ENCODE measurements at places on chromosomes 12 and 14.

DNA sequence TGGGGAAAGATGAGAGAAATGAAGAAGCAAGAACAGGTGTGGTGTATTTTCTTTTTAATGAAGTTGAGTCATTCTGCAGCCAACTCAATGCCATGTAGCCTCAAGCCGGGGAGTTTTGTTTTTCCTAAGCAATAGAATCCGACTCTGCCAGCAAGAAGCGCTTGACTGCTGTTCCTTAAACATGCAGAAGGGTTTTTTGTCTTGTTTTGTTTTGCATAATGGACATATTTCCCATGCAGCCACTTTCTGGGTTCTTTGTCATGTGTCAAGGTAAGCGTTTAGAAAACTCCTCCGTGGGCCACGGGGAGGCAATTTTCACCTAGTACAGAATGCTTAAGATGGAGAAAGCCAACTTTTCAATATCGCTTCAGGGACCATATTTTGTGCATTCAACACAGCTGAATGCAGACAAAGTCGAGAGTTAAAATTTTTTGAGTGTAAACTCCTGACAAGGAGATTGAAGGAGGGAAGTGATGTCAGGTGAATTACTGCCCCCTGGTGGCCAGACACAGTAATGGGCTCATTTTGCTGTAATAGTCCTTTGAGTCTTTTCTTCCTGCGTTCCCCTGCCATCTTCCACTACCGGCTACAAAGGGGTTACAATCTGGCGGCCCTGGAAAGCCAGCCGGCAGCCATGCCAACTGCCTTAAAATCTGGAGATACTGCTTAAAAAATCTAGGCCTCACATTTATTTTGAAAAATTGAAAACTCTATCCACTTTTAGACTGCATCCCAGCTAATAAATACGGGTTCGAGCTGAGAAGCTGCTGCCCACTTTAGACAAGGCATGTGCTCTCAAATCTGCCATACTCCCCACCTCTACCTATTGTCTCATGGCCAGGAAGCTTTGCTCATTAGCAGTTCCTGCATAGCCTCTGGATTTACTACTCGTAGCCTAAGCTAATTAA, 3.2 kb upstream of the FICD start:
- DNase-seq = peak; percentile 20

GRCh38 chr12:25877446-25877845, 81.0 kb upstream of the RASSF8 start:
- no peak for DNase-seq

GRCh38 chr12:47867495-47867941, 37.3 kb downstream of the VDR start:
- DNase-seq = no peak

DNA sequence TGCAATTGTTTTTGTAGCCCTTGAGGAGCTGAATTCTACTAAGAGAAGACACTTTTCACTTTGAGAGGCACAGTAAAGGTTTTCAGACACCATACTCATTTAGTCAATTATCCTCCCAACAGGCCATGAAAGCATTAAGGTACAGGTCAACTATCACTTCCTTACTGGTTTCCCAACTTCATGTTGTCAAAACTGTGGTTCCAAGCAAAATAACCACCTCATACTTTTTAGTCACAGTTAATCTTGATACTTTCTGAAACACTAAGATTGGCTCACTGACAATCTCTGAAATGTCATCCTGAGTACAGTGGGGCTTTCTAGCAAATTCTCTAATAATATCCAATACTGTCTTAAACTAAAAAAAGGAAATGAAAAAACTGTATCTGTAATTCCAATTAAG, 71.7 kb downstream of the SLC2A13 start:
- DNase-seq = no peak

DNA sequence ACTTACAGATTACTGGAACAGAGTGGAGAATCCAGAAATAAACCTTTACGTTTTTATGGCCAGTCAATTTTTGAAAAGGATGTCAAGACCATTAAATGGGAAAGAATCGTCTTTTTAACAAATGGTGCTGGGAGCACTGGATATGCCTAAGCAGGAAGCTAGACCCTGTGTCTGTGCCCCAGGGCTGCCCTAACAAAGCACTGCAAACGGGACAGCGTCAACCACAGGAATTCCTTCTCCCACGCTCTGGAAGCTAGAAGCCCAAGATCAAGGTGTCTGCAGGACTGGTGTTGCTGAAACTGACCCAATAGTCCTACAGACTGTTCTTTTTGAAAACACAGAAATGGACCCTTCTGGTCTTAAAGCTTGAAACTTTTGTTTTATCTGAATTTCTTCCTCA, 9.3 kb upstream of the TMEM121 start:
- DNase-seq = no peak

GRCh38 chr12:51326698-51327439, 2.9 kb upstream of the BIN2 start:
- DNase-seq = peak; percentile 20

DNA sequence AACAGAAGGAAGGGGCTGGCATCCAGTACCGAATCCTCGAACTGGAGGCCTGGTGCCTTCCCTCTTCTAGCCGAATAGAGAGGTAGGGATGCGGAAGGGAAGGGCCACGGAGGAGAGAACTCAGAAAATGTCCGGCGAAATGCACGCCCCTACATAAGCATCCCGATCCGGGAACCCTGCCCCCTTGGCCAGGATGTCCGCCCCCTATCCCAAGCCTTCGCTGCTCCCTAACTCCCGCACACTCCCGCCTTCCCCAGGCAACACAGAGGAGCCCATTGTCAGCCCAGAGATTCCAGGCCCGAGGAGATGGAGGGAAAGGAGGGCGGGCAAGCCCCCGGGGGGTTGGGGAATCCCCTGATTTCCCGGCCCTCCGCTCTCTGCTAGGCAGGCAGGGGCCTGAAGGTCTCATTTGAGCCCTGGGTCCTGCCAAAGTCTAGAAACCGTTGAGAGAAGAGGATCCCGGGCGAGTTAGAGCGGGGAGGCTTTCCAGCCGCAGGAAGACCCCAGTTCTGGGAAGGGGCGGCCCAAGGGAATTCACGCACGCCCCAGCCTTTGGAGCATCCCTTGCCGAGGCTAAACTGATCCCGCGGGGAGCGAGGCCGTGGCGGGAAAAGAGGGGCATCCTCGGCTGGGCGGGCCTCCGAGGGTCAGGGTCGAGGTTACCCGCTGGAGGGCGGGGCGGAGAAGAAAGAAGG, 569 bp upstream of the ARHGEF40 start:
- peak; percentile 67 for DNase-seq

GRCh38 chr12:118220702-118221101, 84.8 kb downstream of the PEBP1 start:
- no peak for DNase-seq

DNA sequence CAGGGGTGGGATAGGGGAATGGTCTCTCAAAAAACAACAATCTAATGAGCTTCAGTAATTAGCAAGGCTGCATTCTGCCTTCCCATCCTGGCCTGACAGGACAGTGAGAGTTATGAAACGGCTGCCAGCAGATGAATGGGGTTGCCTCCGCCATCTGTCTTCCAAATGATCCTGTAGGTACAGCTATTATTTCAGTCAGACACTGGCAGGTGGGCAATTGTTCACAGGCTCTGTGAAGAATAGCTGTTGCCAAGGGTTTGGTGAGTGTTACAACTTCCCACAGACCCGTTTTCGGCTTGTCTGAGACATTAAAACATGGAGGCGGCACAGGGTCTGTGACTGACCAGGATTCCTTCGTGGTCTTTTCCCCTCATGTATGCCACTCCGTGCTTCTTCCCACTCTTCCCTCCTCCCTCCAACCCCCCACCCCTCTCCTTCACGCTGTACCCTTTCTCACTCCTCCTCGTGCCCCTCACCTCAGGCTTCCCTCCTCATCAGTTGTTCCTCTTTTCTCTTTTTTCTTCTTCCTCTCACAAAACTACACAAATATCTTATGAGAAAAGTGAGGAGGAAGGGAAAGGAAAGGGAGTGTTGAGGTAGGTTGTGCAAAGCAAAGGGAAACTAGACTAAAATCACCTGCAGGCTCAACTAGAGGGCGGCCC, 160.8 kb upstream of the GZMB start:
- DNase-seq = no peak

GRCh38 chr14:76314521-76315034, 61.4 kb upstream of the ESRRB start:
- no peak for DNase-seq

- no peak for DNase-seq
Observed at GRCh38 chr14:105068818-105069217, 3.6 kb upstream of the GPR132 start.

GRCh38 chr12:31342286-31342685, 16.3 kb upstream of the SINHCAF start:
- DNase-seq = no peak

GRCh38 chr14:64817631-64818030, 62.1 kb downstream of the SPTB start:
- DNase-seq = no peak

DNA sequence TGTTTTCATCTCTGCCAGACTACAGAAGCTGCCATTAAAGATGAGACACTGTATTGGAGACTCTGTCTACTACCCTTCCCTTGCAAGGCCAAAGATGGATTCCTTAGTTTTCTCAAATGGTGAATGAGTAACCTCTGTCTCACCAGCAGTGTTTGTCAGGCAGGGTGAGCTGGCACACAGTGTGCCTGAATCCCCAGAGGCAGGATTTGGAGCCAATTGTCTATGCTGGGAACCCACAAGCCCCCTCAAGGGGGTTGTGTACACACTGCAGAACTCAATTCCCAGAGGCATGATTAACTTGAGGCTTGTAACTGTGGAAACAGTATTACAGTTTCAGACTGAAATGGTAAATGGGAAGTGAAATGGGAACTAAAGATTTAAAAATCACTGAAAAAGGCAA, 136.8 kb upstream of the PTPRB start:
- no peak for DNase-seq

DNA sequence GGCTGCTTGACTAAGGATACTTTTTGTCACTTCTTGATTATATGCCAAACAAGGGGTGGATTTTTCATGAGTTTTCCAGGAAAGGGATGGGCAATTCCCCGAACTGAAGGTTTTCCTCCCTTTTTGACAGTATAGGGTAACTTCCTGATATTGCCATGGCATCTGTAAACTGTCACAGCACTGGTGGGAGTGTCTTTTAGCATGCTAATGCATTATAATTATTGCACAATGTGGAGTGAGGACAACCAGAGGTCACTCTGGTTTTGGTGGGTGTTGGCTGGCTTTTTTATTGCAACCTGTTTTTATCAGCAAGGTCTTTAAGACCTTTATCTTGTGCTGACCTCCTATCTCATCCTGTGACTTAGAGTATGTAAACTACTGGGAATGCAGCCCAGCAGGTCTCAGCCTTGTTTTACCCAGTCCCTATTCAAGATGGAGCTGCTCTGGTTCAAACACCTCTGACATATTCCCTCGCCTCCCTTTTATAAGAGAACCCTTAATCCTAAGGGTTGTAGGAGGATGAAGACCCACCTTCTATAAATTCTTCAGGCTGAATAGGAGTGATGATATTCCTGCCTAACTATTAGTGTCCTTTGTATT, 471.2 kb downstream of the ATP23 start:
- no peak for DNase-seq

DNA sequence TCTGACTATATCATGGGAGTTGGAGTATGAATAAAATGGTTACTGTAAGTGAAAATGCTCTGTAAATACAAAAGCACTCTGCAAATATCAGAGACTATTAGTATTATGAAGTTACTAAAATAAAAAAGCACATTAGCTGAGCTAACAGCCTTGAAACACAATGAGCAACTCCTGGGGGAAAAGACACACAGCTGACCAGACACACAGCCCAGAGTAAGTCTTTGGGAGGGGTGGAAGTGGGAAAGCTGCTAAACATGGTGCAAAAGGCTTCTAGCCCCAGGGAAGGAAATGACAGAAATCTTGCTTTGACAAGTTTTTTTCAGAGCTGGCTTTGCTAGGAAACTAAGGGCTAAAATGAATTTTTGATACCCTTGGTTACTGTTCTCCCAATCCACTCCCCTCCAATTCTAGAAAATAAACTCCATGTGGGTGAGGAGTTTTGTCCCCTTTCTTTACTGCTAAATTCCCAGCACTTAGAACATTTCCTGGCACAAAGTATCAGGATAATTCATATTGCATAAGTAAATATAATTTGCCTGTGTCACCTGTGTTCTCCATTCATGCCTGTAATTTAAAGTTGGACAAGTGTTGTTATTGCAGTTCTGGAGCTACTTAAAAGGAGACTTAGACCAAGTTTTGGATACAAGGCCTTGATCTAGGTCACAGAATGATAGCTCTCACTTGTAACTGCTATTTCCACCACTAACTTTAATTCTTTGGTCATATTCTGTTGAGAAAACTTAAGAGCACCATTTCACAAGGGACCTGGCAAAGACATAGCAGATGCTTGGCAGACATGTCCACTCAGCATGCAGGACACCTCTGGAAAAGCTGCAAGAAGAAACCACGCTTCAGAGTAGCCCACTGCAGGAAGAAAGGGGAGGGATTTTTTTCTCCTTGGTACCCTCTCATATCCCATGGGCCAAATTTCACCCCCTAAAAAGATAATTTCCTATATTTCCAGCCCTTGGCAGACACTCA, 19.0 kb upstream of the RAB3IP start:
- no peak for DNase-seq

DNA sequence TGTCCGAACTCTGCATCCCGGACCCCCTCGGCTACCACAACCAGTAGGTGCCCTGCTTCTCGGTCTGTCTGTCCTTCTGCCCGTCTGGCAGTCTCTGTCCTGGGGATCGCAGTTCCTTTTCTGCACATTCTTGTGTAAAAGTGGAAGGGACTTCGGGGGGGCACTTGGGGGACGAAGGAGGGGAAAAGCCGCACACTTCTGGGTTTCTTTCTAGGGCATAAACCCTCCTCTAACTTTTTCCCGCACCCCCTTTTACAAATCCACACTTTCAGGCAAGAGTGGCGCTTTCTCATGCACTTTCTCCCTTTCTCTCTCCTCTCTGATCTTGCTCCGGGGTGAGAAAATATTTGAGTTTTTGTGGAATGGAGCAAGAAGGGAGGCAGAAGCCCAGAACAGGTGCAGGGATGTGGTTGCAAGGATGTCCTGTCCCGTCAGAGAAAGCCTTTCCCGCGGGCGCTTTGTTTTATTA, 506 bp downstream of the ESRRB start:
- DNase-seq = no peak

- no peak for DNase-seq
Observed at GRCh38 chr14:55025948-55026347, 951 bp downstream of the WDHD1 start.

- no peak for DNase-seq
Observed at GRCh38 chr12:131749618-131750315, 38.9 kb downstream of the SFSWAP start.

- no peak for DNase-seq
Observed at GRCh38 chr12:124392271-124392666, 97.4 kb downstream of the RFLNA start.

GRCh38 chr12:114371733-114372132, 34.2 kb downstream of the TBX5 start:
- no peak for DNase-seq

GRCh38 chr14:21113369-21113768, 12.5 kb downstream of the TMEM253 start:
- DNase-seq = no peak
